Activated CD4-positive, alpha-beta T cell treated with anti-CD3 and anti-CD28 coated beads, Interleukin-2, Interleukin-4, amounts not matched to agents 100 ng/mL and 50 ng/mL, durations not matched to agents 16 hours and 8 hours (primary cell): ENCODE measurements at places on chromosomes 11 and 22.

- no peak for DNase-seq
Measured at GRCh38 chr22:21622011-21622918, 7.6 kb downstream of the YDJC start.

DNA sequence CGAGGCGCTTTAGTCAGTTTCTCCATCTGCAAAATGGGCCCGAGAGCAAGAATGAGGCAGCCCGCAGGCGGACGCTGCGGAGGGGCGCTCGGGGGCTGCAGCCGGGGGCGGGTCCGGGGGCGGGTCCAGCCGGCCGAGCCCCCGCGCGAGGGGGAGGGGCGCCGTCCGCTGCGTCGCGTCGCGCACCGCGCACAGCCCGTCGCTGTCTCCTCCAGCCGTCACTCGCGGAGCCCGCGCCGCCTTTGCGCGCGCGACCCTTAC is 282 bp downstream of the PC start:
- DNase-seq = no peak

- no peak for DNase-seq
Measured at GRCh38 chr22:25437414-25438160, 126.9 kb upstream of the GRK3 start.

DNA sequence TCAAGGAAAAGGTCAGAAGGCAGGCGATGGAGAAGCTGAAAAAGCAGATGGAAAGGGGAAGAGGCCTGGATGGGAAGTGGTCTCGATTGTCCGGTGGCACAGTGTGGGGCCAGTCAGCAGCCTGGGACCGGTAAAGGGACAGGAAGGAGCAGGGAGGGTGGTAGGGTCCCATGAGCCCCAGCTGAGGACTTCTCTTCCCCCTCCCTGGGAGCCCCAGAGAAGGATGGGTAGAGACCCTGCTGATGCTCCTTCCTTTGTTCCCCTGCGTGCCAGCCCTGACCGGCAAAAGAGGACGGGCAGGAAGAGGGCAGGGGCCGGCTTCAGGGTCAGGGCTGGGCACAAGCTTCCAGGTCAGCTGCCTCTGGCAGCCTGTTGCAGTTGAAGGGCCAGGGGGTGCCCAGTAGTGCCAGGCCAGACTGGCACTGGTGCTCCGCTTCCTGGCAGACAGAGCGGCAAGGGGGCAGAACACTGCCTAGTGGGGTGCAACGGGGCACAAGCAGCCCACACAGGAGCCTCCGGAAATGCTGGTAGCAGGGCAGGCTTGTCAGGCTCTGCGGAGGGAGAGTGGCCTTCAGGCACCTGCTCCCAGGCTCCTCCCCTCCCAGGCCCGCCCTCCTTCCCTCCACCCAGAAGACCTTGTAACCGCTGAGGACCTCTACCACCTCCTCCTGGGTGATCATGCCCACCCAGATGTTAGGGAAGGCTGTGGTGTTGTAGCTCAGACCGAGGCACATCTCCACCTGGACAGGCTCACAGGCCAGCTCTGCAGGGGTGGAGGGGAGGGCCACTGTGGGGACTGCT is 739 bp upstream of the C1QTNF5 start:
- DNase-seq = no peak

GRCh38 chr22:46965555-46966494 is 203.4 kb downstream of the TBC1D22A start:
- DNase-seq = no peak

GRCh38 chr11:22339611-22340010 is 1.4 kb downstream of the SLC17A6 start:
- DNase-seq = no peak

DNA sequence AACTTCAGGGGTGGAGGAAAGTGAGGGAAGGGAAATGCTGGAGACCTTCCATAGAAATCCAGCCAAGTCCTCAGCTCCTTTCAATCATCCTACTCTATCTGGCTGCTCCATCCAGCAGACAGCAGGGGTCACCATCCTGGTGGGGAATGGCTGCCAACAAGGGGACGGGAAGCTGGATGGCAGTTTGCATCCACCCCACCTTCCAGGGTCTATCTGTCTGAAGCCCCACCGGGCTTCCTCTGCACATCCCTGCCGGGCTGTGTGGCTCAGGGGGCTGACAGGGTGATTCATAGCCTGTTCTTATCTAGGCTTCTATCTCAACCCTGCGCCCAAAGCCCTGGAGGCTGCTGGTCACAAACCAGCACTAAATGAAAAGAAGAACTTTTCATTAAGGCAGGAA is 1.1 kb downstream of the SYTL2 start:
- peak; percentile 12 for DNase-seq

- no peak for DNase-seq
Measured at GRCh38 chr22:43188829-43189545, 2.1 kb upstream of the TTLL12 start.

- DNase-seq = peak; percentile 53
Measured at GRCh38 chr22:46758867-46759290, 3.6 kb upstream of the TBC1D22A start.
